ENCODE measurements at places on chromosomes 1 and 21.
A peak's percentile ranks its signal among the peaks of the same experiment; 100 is the strongest.

DNA sequence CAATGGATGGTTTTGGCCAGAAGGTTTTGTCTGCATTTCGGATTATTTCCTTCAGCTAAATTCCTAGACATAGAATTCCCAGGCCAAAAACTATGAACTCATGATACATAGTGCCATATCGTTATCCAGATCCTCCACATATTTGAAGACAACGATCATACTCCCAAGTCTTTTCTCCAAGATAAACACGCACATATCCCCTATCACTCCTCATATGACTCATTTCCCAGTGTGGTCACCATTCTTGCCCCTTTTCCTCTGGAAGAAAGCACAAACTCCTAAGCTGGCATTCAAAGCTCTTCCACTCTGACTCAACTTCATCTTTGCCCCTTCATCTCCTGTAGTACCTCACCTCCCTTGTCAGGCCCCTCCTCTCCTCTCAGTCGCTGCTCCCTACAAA is 277.6 kb downstream of the PLPP3 start:
- DNase-seq: no peak

DNA sequence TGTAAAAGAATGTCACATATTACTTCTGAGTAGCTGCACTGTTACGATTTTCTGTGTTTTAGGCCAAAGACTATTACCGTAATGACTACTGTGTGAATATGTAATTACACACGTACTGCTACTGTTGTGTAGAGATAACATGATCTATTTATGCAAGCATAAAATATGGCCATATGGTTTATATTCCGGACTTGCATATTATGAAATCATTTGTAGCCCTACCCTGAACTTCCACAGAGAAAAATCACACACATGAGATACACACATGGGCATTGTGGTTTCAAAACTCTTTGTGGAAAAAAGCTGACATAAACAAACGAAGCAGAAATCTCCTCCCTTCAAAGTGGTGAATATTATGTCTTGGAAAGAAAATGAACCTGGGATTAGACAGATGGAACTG is 373.0 kb upstream of the ADAMTS5 start:
- DNase-seq: no peak

DNA sequence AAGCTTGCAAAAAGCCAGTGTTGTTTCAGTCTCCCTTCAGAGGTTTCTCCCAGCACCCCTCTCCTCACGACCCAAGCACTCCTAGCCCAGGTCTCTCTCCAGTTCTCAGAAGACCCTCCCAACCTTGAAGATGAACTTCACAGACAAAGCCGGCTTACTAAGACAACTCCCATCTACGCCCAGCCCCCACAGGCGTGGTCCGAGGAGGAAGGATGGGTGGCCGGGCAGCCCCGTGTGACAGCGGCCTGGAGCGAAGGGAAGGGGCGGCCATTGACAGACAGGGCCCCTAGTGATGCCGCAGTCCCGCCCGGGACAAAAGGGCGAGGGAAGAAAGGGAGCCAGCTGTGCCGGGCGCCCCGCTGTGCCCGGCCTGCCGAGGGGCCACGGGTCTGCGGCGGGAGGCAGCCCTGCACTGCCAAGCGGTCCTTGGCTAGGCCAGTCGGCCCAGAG is 6.9 kb downstream of the PAX7 start:
- DNase-seq: no peak

DNA sequence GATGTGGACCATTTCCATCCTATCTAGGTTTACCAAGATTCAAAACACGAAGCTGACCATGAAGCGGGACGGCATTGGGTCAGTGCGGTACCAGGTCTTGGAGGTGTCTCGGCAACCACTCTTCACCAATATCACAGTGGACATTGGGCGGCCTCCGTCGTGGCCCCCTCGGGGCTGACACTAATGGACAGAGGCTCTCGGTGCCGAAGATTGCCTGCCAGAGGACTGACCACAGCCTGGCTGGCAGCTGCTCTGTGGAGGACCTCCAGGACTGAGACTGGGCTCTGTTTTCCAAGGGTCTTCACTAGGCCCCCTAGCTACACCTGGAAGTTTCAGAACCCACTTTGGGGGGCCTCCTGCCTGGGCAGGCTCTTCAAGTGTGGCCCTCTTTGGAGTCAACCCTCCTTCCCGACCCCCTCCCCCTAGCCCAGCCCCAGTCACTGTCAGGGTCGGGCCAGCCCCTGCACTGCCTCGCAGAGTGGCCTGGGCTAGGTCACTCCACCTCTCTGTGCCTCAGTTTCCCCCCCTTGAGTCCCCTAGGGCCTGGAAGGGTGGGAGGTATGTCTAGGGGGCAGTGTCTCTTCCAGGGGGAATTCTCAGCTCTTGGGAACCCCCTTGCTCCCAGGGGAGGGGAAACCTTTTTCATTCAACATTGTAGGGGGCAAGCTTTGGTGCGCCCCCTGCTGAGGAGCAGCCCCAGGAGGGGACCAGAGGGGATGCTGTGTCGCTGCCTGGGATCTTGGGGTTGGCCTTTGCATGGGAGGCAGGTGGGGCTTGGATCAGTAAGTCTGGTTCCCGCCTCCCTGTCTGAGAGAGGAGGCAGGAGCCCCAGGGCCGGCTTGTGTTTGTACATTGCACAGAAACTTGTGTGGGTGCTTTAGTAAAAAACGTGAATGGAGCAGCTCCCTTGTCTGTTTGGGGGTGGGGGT is 864 bp upstream of the CCDC24 start:
- DNase-seq: no peak

GRCh38 chr21:42595283-42596187 is 57.9 kb upstream of the PDE9A start:
- no peak for DNase-seq

- DNase-seq: peak; percentile 1
These were observed 19.4 kb downstream of the COL6A1 start for GRCh38 chr21:46000731-46001641.

DNA sequence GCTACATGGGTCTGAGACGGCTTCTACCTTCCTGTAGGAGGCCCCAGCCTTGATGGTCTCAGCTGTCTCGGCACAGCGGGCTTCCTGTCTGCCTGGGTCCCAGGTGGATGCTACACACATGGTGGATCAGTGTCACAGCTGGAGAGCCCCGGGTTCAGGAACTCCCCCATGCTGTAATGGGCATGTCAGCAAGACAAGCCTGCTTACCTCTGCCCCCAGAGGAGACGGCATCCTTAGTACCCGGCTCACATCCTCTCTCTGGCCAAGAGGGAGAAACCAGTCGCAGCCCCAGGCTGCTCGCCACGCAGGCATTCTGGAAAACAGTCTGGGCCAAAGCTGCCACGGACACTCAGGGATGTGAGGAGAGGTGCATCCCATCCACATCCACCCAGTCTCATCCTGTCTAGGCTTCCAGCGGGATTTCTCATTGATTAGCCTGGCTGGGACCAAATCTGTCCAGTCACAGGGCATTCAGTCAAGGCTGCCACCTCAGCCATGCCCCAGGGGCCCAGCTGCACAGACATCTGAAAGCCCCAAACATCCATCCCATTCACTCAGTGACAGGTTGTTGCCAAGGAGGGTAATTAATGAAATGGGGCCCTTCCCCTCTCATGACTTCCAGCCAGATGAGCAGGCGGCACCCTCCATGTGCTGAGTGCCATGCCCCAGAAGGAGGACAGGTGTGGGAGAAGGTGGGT is 10.5 kb downstream of the SNAP47 start:
- no peak for DNase-seq

DNA sequence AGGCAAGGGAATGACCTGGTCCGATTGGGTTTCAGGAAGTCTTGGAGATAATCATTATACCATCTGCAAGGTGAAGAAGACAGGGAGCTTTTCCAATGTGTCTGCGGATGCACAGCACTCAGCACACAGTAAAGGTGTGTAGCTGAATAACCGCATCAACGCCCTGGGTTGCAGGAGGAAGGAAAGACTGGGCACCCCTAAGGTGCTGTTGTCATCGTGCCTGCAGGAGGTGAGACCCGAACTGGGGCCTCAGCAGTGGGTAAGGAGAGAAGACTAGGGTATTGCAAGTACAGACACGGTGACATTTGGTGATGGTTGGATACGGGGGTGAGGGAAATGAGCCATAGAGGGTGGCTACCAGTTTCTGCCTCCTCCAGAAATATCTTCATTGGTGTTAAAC is 1.1 kb upstream of the TRIM62 start:
- no peak for DNase-seq

- DNase-seq: peak; percentile 68
These were observed 6.2 kb downstream of the ILDR2 start for GRCh38 chr1:166969074-166969677.

DNA sequence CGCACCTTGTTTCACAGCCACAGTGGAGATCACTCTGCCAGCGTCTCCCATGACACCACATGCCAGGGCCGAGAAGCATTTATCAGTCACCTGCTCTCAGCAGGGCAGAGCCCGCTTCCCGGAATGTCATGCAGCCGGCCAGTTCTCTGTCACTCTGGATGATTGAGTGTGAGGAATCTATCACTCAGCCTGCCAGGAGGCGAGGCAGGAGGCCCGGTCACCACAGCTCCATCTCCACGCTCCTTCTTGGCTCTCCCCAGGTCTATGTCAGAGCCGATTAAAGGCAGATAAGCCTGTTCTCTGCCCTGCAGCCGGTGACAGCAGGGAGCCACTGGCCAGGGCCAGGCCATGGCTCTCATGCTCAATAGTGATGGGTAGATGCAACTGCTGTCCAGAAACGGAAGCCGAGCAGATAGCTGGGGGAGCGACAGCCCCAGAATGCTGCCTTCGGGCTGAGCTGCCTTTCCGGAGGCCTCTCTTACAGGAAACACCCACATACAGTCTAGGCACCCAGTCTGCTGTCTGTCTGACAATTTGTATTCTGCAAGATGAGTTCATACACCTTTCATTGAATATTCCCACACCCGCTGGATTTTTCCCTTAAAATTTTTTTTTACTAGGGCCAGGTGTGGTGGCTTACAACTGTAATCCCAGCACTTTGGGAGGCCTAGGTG is 64.1 kb downstream of the ACTL8 start:
- DNase-seq: no peak

DNA sequence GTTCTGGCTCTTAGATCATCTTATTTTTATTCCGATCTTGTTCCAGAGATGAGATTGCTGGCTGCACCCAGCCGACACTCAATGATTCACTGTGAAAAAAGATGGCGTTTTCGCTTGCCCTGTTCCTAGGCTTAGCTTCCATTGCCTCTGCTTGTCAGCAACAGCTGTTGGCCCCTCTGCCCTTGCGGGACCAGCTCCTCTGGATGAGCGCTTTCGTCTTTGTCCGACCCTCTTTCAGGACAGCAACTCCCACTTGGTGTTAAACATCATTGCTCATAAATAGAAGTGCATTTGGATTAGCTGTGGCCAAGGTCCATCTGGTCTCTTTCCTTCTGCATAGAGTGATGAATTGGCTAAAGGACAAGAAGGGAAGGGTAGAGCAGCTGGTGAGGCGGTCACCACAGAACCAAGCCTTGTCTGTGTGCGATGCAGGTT is 43.5 kb upstream of the SCCPDH start:
- DNase-seq: no peak

DNA sequence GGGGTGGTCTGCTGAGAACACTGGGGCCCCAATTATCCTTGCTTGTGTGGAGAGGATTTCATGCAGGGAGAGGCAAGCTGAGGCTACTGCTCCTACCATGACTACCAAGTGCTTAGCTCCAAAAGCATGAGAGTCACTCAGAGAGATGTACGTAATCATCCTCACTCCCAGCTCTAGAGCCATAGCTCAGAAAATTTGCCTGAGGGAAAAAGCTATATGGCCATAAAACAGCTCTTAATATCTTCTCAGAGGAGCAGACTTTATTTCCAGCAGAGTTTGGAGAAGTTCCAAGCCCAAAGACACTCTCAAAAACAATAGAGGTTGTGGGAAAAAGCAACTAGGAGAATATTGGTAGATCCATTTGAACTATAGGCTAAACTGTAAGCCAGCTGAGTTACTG is 106.4 kb upstream of the PBX1 start:
- no peak for DNase-seq

DNA sequence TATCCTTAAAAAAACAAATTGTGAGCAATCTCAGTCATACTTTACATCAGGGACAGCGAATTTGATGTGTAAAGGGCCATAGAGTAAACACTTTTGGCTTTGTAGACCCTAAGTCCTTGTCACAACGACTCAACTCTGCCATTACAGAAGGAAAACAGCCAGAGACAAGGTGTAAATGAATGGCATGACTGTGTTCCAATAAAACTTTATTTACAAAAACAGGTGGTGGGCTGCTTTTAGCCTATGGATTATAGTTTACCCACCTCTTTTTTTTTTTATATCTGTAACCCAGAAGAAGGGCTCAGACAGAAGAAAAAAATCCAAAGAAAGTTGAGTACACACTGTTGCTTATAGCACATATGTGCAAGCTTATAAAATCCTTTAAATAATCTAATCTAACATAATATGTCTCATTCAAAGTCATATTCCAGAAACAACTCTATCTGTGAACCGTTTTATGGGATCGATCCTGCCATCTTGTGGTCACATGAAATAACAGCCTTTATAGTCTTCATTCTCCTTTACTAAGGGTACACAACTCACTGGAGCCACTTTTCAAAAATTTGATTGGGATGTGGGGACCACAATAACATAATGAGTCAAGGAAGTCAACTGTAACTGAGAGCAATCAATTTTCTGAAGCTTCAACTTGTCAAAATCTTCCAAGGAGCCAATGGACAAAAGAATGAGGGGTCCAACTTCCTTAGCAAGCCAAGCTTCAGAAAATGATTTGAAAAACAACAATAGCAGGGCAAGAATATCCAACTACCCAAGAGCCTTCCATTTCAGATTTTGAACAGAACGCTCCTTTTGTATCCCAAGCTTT is 142.2 kb upstream of the KRTAP19-8 start:
- DNase-seq: peak; percentile 79

DNA sequence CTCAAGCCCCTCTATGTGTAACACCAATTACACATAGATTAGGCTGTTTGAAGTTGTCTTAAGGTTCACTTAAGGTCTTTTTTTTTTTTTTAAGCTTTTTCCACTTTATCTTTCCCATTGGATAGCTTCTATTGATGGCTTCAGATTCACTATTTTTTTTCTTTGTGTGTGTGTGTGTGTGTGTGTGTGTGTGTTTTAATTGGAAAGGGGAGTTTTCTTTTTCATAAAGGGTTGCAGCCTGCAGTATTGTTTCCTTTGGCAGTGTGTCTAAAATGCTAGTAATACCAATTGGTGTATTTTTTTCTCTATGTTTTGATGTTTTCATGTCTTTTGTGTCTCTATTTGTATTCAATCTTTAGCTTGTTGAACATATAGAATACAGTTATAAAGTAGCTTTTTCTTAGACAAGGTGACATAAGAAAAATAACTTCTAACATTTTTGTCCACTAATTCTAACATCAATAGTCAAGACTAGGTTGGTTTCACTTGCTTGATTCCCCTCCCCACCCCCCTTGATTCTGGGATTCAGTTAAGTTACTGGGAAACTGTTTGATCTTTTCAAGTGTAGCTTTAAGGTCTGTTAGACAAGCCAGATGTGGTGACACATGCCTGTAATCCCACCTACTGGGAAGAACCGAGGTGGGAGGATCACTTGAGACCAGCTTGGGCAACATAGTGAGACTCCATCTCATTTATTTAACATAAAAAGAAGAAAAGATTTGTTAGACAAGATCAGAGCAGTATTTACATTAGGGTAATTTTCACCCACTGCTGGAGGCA is 21.4 kb downstream of the PRRC2C start:
- no peak for DNase-seq

- no peak for DNase-seq
These were observed 213.7 kb downstream of the KCNH1 start for GRCh38 chr1:210920258-210920657.

Data from CD4-positive, CD25-positive, alpha-beta regulatory T cell (primary cell).